ENCODE measurements at places on chromosomes 3 and 15.

DNA sequence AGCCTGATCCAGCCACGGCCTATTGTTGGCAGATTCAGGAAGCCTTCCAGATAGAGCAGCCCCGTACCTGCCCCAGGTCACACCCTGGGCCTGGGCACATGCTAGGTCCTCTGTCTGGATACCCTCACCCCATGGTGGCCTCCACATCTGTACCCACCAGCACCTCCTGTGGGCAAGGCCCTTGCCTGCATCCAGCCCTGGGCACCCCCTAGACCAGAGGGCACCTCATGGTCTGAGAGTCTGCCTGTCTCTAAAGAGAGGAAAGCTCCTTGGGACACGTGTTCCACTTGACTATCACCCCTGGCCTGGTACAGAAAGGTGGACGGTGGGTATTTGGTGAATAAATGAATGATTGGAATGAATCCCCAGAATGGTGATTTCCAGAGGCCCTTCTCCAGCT lies 8.9 kb upstream of the COMMD4 start:
- DNase-seq = no peak

DNA sequence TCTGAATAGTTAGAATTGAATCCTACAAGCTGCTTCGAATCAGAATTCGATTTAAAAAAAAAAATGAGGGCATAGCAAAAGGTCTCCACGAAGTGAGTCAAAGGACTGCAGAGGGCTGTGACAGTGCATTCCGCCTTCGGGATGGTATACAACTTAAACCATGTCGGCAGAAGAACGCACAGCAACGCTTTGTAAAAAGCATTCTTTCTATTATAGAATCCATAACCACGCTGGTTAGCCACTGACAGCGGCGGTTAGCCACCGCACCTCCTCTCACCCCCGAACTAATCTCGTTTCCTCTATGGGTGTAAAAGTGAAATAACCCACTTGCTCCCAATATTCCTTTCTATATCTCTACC lies 664 bp upstream of the PIK3CA start:
- DNase-seq = no peak

GRCh38 chr15:65558997-65559760 lies 28.9 kb downstream of the HACD3 start:
- DNase-seq = no peak

GRCh38 chr3:61680617-61681016 lies 119.2 kb downstream of the PTPRG start:
- no peak for DNase-seq

DNA sequence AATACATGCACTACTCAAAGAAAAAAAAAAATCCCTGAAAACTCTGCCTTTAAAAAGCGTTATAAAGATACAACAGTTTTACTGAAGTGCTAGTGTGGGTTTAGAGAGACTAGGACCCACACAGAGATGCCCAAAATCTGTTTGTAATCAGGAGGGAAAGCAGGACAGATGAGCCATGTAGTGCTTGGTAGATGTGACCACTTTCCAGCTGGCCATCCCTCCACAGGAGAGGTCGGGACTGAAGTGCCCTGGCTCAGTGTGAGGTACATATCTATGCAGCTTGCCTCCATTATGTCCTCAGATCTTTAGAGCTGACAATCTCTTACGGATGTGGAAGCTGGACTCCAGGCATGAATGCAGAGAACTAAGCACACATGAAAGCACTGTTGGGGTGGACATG lies 57.5 kb upstream of the NANOGP8 start:
- no peak for DNase-seq

DNA sequence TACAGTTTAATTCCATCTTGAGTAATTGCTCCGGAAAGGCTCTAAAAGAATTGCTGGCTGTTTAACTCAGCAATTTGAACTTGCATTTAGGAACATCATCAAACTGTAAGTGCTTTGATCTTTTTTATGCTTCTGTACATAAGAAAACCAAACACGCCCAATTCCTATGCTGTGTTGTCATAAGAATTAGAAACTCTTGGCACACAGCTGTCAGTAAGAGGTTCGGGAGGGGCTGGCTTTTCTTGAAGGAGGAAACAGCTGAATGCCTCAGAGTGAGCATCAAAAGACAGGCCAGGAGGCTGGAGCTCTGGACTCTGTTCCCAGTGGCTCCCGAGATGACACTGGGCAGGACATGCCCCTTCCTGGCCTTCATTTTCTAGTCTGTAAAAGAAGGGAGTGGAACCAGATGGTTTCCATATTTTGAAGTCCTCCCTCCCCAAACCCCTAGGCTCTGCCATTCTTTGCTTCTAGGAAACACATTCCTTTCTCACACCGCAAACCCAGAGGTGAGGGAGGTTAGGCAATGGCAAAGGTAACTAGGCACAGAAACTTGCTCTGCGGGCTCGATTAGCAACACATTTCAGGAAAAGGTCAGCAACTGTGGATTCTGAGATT lies 73.7 kb upstream of the DLG1 start:
- peak; percentile 61 for DNase-seq

DNA sequence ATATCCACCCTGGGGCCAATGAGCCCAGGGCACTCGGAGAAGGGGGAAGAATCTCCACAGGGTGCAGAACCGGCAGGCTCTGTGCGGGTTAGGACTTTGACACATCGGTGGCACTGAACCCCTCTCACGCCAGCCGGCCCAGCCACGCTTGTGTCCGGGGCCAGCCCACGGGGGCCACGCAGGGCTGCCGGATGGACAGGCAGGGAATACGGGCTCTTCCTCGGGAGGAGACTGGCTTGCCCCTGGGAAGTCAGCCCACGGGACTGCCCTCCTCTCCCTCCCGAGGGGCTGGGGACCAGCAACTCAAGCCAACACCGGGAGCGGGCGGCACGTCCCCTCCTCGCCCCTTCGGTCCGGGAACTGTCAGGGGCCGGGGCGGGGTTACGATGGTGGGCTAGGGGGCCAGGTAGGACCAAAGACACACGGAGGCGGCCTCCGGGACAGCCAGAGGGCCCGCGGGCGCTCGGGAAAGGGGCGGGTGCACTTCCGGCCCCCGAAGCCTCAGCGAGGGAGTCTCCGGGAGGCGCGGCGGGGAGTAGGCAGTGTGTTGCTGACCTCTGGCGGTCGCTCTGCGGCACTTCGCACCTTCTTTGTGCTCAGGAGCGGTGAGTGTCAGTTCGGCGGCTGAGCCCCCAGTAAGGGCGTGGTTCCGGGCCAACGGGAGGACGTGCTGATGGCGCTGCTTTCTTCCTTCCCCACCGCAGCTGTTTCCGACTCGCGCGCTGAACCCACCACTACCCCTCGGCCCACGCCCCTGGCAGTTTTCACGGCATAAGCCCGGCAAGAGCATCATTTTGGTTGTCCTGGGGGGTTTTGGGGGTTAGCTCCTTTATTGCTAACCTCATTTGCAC lies 5.1 kb upstream of the CYP8B1 start:
- DNase-seq = peak; percentile 86
